Stimulated activated CD8-positive, alpha-beta memory T cell treated with anti-CD3 and anti-CD28 coated beads, Interleukin-15, amount 100 ng/mL, for 24 hours (primary cell): ENCODE measurements at places on chromosomes 12 and 14.
A peak's percentile ranks its signal among the peaks of the same experiment; 100 is the strongest.

DNA sequence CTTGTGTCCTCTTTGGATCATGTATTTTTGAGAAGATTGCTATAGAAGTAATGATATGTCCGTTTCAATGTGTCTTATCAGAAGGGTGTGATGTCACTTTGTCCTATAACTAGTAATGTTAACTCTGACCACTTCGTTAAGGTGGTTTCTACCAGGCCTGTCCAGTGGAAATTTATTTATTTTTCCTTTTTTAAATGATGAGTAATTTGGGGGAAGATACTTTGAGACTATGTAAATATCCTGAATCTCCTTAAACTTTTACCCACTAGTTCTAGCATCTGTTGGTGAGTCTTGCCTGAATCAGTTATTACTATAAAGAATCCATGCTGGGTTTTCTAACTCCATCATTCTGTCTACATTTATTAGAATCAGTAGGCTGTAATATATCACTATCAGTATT lies 15.3 kb downstream of the EP400 start:
- DNase-seq = no peak

- DNase-seq = no peak
Measured at GRCh38 chr12:70583251-70583650, 54.0 kb downstream of the PTPRB start.

DNA sequence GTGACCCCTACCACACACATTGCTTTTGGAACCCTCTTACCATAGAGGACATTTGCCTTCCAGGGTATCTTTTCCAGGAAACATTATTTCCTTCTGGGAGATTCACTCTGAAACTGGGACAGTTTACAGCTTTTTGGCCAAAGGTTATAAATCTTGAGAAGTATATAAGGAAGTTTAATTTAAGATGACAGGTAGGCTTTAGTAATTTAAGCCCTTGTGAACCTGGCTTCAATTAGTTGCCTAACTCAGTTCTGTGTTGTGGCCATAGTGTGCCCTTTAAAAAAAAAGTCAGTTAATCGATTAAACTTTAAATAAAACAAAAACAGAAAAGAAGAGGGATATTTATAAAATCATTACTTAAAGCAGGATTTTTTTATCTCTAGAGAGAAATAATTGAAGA lies 142.9 kb downstream of the NAV3 start:
- no peak for DNase-seq

DNA sequence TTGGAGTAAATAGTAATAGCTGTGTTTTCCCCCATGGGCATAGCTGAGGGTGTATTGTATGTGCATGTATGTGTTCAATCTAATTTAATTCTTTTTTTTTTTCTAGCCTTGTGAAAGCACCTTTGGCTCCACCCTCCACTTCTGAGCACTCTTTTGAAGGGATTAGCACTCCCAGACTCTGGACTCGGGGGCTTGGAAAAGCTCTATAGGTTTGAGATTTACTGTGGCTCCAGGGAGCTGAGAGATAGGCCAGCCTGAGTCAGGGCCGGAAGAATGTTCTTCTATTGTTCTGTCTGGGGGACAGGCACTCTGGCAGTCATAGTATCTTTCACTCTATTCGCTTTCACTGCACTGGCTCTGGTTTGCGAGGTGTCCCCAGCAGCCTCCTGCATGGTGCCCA lies 540.0 kb upstream of the TBX3 start:
- no peak for DNase-seq

DNA sequence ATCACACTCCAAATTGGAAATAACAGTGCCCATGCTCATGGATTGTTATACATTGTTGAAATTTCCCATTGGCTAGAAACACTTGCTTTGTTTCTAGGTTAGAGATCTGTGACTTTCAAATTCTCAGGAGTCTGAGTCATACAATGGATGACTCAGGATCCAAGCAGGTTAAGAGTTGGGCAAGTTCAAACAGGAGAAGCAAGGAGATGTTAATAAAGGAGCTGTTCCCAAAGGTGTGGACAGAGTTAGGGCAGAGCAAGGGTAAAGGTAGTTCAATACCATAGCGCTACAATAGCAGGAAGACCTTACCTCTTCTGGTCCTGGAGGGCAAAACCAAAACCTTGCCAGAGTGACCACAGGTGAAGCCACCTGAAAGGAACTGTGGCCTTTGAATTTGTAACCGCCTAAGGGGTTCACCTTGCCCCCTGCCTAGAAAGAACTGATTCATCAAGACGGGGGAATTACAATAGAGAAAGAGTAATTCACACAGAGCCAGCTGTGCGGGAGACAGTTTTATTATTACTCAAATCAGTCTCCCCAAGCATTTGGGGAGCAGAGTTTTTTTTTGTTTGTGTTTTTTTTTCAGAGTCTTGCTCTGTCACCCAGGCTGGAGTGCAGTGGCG lies 4.2 kb upstream of the AMN1 start:
- no peak for DNase-seq

GRCh38 chr12:122130150-122130549 lies 43.9 kb downstream of the IL31 start:
- no peak for DNase-seq

- DNase-seq = no peak
Measured at GRCh38 chr14:74941676-74942097, 13.7 kb downstream of the PGF start.

GRCh38 chr12:80848858-80849257 lies 88.9 kb downstream of the LIN7A start:
- no peak for DNase-seq

DNA sequence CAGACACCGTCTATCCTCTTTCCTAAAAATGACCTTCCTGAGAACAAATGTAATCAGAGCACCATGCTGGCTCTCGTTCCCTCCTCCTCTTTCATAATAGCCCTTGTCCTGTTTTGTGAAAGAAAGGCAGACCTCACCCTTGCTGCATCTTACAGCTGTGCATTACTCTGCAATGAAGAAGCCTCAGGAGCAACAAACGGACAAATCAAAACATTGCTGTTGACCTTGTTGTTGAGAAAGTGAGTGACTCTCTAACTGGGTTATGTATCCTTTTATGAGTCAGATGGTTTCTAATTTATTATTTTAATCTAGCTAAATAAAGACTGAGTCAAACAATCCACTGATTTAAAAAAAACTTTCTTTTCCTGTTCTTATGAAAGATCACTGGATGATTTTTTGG lies 180.9 kb downstream of the RPS29 start:
- no peak for DNase-seq

DNA sequence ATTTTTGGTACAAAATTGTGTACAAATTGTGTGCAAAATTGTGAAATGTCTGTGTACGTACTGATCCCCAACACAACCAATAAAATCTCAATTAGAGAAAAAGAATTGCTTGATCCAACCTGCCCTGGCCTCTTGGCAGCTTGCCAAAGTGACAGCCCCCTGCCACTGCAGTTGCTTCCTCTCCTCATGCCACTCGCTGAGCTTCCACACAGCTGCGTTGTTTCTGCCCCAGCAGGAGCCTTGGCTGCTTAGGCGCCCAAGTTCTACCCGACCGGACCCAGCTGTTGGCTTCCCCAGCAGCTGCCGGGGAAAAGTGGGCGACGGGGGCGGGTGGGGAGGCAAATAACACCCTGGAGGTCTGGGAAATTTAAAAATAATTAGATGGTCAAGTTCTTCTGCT lies 171.8 kb upstream of the ATF7IP start:
- no peak for DNase-seq

GRCh38 chr14:50599700-50600444 lies 39.9 kb downstream of the ATL1 start:
- DNase-seq = no peak

DNA sequence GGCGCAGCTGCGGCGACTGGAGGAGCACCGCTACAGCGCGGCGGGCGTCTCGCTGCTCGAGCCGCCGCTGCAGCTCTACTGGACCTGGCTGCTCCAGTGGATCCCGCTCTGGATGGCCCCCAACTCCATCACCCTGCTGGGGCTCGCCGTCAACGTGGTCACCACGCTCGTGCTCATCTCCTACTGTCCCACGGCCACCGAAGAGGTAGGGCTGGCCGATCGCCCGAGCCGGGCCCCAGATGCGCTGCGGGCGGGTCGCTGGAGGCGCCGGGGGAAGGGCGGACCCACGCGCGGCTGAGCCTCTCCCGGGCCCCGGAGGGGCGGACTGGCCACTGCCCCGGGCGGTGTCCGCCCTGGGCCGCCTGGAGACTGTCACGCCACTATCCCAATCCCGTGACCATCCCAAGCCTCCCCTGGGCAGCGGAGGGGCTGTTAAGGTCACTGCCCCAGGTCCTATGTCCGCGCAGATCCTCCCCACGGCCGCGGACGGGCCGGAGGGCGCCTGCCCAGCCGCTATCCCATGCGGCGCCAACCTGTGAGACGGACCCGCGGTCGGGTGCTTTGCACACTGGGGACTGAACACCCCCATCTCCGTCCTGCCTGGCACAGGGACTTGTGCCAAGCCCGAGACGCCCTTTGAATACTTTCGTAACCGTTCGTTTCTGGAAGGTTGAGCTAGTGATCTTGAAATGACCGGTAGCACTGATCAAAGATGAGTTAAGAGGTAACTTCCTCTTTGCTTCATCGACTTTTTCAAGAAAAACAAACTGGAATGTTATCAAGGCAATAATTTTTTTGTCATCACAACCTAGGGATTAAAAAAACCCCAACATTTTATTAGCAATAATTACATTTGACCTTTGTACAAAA lies 725 bp downstream of the CHPT1 start:
- no peak for DNase-seq

GRCh38 chr14:99674776-99675381 lies 9.2 kb upstream of the CYP46A1 start:
- DNase-seq = no peak

DNA sequence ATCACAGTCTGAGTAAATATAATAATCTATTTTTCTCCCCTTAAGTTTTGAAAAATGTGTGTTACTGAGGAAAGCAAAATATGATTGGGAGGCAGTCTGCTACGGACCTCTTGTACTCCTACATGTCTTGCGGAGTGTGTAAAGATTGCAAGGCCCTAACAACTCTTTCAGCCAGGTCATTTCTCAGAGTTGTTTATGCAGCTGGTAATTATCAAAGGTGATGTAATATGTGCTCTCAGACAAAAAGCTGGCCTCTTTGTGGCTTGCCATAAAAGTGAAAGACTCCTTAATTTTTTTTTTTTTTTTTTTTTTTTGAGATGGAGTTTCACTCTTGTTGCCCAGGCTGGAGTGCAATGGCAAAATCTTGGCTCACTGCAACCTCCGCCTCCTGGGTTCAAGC lies 40.5 kb upstream of the MON2 start:
- DNase-seq = no peak

DNA sequence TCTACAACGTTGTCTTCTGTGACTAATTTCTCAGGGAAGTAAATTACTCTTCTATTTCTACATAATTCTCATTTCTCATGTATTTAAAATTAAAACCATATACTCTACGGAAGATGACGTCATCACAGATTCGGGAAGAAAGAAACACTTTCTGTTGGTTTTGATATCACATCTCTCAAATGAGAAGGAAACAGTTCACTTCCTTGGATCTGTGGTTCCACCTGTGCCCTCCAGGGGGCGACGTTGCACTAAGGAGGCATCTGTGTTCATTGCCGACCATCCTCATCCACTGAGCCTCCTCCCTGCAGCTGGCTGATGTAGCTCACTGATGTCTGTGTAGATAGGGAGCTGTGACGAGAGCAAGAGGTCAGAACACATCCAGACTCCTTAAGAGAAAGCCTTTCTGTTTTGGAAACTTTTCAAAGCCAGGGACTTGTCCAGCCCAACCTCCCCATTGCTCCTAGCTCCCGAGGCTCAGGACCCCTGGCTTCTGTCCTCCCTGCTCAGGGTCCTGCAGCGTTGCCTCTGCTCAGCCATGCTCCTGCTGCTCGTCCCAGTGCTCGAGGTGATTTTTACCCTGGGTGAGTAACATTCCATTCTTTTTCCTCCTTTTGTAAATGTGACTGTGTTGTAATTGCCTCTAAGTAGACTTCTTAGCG lies 172.7 kb upstream of the OR4E1 start:
- peak; percentile 26 for DNase-seq

DNA sequence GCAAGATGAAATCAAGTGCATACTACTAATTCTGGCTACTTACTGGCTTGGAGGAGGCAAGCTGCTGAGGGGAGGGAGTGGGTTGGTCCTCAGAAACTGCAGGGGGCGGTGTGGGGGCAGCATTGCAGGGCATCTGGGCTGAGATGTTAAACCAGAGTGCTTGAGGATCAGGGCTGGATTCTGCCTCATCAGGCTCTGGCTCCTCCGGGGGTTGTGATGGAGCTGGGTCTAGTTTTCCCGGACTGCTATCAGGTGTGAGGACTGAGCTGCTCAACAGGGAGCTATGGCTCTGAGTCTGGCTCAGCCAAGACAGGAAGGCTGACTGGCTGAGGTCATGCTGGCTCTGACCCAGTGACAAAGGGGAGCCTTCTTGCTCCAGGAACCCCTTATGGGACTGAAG lies 28.6 kb downstream of the BAZ2A start:
- no peak for DNase-seq

DNA sequence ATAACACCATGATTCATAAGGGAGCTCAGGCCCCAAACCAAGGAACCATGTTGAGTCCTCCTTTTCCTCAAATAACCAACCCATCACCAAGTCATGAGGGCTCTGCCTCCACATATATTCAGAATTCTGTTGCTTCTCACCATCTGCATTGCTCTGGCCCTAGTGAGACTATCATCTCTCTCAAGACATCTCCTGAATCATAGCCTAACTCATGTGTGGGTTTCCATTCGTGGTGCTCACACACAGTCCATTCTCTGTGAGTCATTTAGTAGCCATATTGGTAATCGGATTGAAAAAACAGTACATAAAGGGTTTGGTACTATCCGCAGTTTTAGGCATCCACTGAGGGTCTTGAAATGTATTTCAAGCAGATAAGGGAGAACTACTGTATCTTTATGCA lies 5.1 kb upstream of the SLC38A2 start:
- no peak for DNase-seq

DNA sequence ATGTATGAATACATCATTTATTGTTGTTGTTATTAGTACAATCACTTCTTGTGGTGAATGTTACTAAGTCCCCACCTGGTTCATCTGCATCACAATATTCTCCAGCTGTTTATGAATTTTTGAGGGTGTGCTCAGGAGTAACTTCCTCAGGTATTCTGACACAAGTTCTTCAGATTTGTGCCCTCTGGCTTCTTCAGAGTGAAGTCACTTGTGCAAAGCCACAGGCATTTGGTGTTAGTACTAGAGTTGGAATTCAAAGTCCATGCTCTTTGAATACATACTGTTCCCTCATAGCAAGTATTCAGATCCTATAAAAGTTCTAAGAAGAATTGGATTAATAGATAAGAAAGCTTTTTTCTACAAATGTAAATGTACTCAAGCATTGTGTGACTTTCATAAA lies 150.3 kb upstream of the AVPR1A start:
- DNase-seq = no peak

GRCh38 chr12:42923156-42923555 lies 333.6 kb upstream of the PRICKLE1 start:
- DNase-seq = no peak

GRCh38 chr14:105267820-105268548 lies 19.7 kb downstream of the BTBD6 start:
- no peak for DNase-seq

DNA sequence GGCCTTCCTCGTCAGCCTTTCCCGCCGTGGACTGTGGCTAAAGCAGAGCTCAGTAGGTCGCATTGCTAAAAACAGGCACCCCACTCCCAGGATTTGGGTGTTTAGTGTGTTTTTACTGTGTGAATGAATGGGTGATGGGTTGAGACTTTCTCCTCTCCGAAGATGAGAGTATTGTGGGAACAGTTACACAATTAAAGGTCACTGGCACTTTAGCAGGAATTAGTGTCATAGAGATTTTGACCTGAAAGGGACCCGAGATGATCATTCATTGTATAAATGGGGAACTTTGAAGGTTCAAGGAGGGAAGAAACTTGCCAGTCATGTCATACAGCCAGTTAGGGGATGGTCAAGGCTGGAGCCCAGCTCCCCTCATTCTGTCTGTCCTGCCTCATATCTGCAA lies 56.9 kb downstream of the TSPAN9 start:
- no peak for DNase-seq
